T-helper 2 cell treated with Interferon-gamma antibody and Interleukin-4, amounts not matched to agents 5 μg/mL and 100 μg/mL, for 36 hours (primary cell): ENCODE measurements at places on chromosomes 5 and 9.

GRCh38 chr5:58999804-59000203, 416.9 kb downstream of the RAB3C start:
- DNase-seq: no peak

GRCh38 chr5:92567831-92568450, 1013.1 kb downstream of the NR2F1-AS1 start:
- no peak for DNase-seq

GRCh38 chr5:104223885-104224773, 661.5 kb upstream of the NUDT12 start:
- no peak for DNase-seq

GRCh38 chr5:139676406-139676805, 28.3 kb downstream of the CXXC5 start:
- DNase-seq: no peak

- peak; percentile 78 for DNase-seq
Observed at GRCh38 chr9:128203024-128203706, at the start of gene DNM1. Gene DNM1 (plus strand): TSS chr9:128203379. CDS start chr9:128203471, 92 bp downstream.

- DNase-seq: no peak
Observed at GRCh38 chr9:124576751-124577150, 69.6 kb upstream of the NR5A1 start.

- no peak for DNase-seq
Observed at GRCh38 chr9:131111186-131111853, 14.1 kb upstream of the NUP214 start.

DNA sequence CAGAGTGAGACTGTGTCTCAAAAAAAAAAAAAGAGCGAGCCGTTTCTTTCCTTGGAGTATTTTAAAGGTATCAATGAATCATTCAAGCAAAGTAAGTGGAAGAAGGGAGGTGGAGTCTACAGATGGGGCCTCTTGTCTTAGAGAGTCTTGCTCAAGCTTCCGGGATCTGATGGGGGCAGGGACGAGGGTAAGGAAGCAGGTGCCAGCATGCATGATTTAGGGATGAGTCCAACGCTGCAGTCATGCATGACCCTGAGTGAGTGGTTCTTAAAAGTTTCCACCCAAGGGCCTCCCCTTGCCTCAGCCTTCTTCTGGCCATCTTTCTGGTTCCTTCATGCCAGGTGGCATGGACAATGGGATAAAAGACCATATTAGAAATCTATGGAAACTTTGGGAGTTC, 79.6 kb downstream of the MYO10 start:
- DNase-seq: no peak
